ENCODE measurements at places on chromosomes 3 and 15. TPM values are rescaled to one million over a fixed set of nuclear protein-coding genes. Genes with fewer than 3 reads are reported as not detected.

The SERINC4 gene
- 0.12 TPM for total RNA-seq

DNA sequence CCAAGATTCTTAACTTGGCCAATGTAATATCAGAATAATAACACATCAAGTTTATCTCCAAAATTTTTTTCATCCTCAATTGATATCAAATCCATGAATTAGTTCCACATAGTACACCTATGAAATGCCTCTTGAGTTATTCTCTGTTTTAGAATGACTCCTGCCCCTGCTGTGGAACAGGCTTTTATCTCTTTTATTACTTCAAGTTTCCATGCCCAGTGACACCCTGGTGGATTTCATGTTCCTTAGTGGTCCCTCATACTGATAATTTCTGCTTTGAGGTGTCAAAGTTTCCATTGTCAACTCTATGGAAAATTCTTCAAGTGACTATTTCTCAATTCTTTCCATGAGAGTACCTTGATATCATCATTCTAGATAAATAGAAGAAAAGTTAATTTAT, 24.6 kb downstream of the PLSCR1 start:
- no peaks in the 10 kb centered on the region for H3K4me1 ChIP-seq
- H3K36me3 ChIP-seq: no peaks in the 10 kb centered on the region
- no peaks in the 10 kb centered on the region for H3K27me3 ChIP-seq
- no peak overlapping the region for H3K27ac ChIP-seq
- DNase-seq: no peak
- H3K4me3 ChIP-seq: no peak overlapping the region

The LNP1 gene
- total RNA-seq: 1.6 TPM

The ZNF80 gene
- total RNA-seq: 0.12 TPM

The FBXL2 gene
- total RNA-seq: 12.8 TPM

DNA sequence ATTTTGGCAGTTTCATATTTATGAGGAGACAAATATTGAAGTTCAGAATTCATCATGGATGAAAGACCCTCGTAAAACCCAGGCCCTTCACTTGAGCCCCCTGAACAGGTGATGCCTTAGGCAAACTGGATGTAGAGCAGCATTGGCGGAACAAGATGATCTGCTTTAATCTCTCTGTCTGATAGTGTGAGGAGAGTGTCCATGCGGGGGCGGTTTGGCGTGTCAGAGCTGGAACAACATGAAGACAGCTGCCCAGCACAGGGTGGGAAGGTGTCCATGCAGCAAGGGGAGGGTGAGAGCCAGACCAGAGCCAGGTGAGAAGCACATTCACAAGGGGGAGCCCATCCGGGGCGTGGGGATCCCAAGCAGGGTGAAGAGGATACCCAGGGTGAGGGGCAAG, 31.8 kb upstream of the ANP32A start:
- H3K4me3 ChIP-seq: no peak overlapping the region
- no peak for DNase-seq
- no peak overlapping the region for H3K27ac ChIP-seq

- no peak overlapping the region for H3K27ac ChIP-seq
- no peak for DNase-seq
- H3K36me3 ChIP-seq: no peaks in the 10 kb centered on the region
- peaks cover 6% of the 10 kb centered on the region for H3K4me1 ChIP-seq
These were observed 28.8 kb upstream of the HES1 start for GRCh38 chr3:194107107-194107506.

DNA sequence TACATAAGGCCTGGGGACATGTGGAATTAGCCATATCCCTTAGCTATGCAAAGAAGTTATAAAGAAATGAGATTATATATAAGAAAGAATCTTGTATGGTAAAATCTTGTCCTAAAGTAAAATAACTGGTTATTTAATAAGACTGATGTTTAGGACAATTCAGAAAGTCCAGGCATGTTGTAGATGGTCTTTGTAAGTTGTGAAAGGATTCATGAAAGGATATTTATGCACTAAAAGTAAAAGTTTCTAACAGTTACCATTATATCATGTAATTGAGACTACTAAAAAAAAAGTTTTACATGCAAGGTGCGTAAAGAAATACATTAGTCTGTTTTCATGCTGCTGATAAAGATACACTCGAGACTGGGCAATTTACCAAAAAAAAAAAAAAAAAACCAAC, 146.3 kb downstream of the FMN1 start:
- DNase-seq: peak; percentile 10
- H3K27me3 ChIP-seq: no peaks in the 10 kb centered on the region
- H3K4me1 ChIP-seq: no peaks in the 10 kb centered on the region
- no peak overlapping the region for H3K27ac ChIP-seq
- H3K4me3 ChIP-seq: no peak overlapping the region

The GPR62 gene
- total RNA-seq: not detected

The SNX22 gene
- 6.3 TPM for total RNA-seq

- no peak overlapping the region for H3K27ac ChIP-seq
- no peaks in the 10 kb centered on the region for H3K27me3 ChIP-seq
- H3K4me1 ChIP-seq: no peaks in the 10 kb centered on the region
- no peak overlapping the region for H3K4me3 ChIP-seq
These were observed 34.0 kb downstream of the ACSBG1 start for GRCh38 chr15:78200276-78200930.

DNA sequence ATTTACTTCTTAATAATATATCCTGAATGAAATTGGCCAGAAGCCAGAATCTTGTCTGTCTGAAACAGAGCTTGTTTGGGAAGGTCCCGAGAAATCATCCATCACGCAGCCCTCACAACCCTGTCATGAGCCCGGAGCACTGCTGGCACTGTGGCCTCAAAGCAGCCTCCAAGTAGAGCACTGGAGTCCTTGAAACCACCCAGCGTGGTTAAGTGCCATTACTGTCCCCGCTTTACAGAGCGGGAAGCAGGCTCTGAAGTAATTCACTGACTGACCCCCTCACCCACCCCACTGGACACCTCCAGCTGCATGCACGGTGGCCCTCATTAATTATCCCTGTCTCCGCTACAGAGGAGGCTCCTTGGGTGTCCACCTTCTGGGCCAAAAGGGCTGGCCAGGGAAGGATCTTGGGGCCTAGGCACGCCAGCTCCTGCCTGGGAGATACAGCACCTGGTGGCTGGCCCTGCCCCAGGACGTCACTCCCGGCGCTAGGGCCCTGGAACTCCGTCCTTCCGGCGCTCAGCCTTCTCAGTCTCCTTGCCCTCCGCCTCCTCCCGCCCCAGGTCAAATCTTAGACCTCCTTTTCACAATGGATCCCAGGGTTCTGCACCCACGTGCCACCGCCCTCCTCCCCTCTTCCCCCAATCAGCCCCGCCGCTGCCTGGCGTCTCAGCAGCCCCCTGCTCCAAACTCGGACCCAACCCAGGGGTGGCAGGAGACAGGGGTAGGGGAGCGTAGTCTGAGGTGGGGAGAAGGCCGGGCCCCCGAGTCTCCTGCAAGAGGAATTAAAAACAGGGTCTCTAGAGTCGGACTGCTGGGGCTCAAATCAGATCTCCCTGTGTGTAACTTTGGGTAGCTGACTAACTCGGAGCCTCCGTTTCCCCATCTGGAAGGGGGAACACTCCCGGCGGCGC, 1.1 kb downstream of the TKT start:
- peak overlapping the region; percentile 92 for H3K27ac ChIP-seq
- peak overlapping the region; percentile 93 for H3K4me3 ChIP-seq
- H3K36me3 ChIP-seq: 0 out of 2 replicates have a peak, but pooled peaks cover 2% of the 10 kb centered on the region
- DNase-seq: no peak
- no peaks in the 10 kb centered on the region for H3K27me3 ChIP-seq

GRCh38 chr3:74562558-74563269, 51.7 kb downstream of the CNTN3 start:
- no peaks in the 10 kb centered on the region for H3K36me3 ChIP-seq
- no peaks in the 10 kb centered on the region for H3K4me1 ChIP-seq
- no peaks in the 10 kb centered on the region for H3K27me3 ChIP-seq
- no peak overlapping the region for H3K27ac ChIP-seq
- DNase-seq: no peak

Data from HCT116 (cell line).